HT-29 (cell line): ENCODE measurements at places on chromosomes 5 and 9.

DNA sequence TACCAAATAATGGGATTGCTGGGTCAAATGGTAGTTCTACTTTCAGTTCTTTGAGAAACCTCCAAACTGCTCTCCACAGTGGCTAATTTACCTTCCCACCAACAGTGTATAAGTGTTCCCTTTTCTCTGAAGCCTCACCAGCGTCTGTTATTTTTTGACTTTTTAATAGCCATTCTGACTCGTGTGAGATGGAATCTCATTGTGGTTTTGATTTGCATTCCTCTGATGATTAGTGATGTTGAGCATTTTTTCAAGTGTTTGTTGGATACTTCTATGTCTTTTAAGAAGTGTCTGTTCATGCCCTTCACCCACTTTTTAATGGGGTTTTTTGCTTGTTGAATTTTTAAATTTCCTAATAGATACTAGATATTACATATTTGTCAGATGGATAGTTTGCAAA, 28.4 kb upstream of the SUSD1 start:
- no peak for DNase-seq

DNA sequence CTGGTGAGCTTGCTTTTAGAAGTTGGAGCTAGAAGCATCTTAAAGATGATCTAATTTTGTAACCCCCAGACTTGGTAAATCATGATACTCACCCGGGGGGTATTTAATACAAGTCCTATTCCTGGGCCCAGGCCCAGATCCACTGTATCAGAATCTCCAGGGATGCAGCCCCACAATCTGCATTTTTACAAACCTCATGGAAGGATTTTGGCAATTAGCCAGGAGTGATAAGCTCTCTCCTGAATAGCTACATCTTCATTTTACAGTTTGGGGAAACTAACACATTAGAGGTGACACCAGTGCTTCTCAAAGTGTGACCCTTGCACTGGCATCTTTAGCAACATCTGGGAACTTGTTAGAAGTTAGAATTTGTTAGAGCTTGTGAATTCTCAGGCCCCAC, 31.2 kb upstream of the OTP start:
- DNase-seq, result no peak

- no peak for DNase-seq
These were observed 381.0 kb upstream of the IRX4 start for GRCh38 chr5:2263763-2264162.

- no peak for DNase-seq
These were observed 419.9 kb downstream of the PDE4D start for GRCh38 chr5:59473611-59474010.

DNA sequence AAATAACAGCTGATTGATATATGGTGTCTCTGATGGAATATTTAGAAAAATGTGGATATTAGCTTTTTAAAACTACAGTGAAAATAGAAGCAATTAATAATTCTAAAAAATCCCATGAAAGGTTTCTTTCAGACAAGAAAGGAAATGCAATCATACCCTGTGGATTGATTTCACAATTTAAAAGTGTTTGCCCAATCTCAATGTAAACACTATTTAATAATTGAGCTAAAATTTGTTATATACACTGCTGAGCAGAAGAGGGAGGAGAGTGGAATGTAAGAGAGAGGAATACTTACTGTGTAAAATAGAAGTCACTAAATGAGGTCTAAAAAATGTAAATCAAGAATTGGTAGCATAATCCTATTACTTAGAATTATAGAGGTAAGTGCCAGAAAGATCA, 76.9 kb downstream of the FEM1C start:
- no peak for DNase-seq

GRCh38 chr5:141692919-141693725, 11.1 kb upstream of the ARAP3 start:
- peak; percentile 47 for DNase-seq

DNA sequence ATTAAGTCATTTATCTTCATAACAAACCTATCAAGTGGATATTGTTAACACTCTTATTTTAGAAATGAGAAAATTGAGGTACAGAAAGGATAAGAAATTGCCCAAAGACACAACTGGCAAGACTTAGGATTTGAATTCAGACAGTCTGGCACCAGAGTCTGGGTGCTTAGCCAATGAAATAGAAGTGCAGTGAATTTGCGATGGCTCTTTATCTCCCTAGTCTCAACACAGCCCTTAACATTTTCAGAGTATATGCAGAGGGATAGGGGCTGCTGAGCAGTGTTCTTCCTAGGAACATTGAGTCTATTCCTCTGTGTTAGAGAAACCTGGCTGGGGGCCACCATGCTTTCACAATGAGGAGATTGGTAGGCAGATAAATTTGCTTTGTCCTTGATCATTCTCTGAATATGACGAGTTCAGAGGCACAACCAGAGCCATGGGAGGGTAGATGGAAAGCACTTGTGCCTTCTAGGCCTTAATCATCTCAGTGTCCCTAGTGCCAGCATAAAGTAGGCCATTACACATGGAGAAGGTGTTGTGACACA, 6.1 kb upstream of the FSD1L start:
- no peak for DNase-seq

DNA sequence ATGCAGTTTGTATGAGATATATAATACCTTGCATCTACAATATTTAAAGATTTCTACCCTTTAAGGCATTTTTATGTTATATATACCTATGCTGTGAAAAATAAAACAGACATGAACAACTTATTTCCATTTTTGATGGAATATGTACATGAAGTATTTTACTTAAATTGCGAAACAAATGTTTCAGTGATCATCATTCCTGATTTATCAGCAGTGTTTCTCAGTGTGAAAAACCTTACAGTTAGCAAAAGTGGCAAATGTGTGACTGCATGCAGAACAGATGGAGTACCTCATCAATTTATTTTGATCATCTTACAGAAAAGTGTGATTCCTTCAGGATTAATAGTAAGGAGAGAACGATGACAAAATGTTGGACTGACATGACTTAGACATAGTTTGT, 43.1 kb downstream of the PRR16 start:
- DNase-seq, result no peak

DNA sequence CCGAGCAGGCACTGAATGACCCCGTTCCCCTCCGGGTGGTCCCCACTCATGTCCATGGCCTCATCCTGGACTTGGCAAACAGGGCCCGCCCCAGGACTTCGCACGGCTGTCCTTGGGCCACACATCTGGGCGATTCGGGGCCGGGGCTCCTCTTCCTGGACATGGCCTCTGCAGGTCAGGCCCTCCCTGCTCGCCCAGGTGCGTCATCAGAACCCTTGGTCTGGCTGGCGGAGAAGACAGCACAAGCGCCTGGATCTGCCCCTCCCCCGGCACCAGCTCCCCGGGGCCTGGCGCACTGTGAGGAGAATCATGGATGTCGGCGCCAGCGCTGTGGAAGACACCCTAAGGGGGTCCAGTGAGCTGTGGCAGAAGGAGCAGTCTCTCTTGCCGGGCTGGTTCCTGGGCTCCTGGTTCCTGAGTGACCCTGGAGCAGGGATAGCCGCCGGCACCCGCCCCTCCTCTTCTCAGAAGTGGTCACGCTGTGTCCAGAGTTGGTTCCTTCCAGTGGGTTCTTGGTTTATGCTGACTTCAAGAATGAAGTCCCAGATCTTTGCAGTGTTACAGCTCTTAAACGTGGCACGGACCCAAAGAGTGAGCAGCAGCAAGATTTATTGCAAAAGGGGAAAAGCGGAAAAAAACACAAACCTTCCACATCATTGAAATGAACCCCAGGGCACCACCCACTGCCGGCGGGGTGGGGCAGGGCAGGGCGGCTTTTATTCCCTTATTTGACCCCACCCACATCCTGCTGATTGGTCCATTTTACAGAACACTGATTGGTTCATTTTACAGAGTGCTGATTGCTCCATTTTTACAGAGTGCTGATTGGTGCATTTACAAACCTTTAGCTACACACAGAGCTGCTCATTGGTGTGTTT, 25.9 kb upstream of the SLC12A7 start:
- DNase-seq, result peak; percentile 55

DNA sequence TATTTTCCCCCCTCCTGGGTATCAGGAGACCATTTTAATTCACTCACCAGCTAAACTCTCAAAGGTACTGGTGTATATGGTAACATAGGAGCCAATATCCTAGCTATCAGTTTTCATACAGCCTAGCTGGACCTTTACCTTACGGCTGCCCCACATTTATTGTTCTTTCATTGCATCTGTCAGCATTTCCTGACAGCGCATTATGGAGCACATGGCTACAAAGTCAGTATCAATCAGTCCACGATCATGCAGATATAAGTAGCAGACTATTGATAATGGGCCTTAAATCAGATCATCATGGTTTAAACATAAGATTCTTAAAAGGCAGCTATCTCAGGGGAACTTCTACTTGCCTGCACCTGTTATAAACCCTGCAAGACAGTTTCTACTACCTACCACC, 304.7 kb downstream of the KIAA0825 start:
- DNase-seq, result no peak

DNA sequence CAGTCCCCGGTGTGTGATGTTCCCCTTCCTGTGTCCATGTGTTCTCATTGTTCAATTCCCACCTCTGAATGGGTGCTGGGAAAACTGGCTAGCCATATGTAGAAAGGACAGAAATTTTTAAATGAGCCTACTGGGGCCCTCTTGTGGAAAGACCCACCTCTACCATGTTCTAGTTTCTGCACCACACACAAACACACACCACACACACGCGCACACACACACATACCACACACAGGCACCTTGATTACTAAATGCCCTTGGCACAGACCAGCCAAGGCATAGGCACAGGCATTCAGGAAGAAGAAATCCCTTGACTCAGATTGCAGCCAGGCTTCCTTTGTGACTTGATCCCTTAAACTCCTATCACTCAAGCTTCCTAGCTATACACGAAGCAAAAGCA, 60.5 kb downstream of the SIL1 start:
- peak; percentile 48 for DNase-seq

DNA sequence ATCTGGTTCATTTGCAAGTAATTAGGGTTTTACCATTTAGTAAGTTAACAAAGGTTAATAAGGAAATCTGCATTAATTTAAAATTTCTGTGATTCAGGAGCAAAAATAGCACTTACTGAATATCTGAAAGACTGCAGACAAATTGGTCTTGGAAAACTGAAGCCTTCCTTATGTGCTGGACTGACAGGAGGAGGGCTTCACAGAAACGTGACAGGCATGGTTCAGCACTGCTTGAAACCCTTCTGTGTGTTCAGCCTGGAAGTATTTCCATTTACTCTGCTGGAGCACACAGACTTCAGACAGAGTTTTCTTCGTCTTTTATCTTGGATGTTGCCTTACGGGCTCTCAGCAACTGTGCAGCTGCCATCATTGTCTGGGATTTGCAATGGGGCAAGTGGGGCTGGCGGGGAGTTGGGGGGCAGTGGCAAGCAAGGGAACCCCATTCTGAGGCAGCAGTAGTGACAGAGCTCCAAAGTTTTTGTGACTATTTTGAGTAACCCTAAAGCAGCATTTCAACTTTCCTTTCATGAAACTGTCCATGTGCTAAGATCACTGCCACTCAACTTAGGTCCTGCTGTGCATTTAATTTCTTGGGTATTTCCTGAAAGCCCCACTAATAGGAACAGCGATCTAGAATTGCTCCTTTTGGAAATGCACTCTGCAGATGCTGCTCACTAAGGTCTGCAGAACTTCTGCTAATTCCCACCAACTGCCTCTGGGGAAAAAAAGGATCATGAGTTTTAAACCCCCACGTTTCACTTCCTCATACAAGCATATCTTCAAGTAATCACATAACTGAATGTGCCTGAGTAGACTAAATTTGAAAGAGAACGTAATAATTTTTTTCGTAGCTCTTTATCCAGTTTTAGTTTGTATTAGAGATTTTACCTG, 56.6 kb downstream of the KCNN2 start:
- no peak for DNase-seq

DNA sequence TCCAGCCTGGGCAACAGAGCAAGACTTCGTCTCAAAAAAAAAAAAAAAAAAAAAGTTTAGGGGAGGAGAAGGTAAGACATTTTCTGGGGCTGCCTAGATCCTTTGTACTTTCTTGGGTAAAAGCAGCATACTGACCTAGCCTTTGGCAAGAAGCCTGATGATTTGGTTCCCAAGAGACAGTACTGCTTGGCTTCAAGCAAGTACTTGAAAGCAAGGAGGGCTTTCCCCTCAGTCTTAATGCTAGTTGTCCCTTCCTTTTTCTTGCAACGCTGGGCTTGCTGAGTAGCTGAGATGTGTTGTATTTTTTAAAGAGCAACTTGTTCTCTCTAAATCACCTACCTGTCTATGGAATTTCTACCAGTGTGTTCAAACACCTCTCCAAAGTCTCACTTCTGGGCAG, 76.2 kb downstream of the INSYN2B start:
- DNase-seq, result no peak

- no peak for DNase-seq
These were observed 674.4 kb downstream of the PRR16 start for GRCh38 chr5:121138495-121138907.

DNA sequence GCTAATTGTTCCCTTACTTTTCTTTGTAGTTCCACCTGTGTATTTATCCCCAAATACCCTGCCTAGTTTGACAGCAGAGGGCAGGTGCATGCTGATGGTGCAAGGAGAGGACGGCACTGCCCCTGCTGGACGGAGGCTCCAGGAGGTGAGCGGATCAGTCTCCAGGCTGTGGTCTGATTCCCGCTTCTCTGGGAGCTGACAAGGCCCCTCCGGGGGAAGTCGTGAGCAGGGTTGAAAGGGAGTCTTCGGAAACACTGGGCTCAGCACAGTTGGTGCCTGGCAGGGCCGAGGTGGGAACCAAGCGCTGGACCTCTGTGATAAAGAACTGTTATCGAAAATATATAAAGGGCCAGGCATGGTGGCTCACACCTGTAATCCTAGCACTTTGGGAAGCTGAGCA, 52.9 kb downstream of the RASGEF1C start:
- no peak for DNase-seq

GRCh38 chr5:162091336-162091735, 23.8 kb downstream of the GABRG2 start:
- no peak for DNase-seq

DNA sequence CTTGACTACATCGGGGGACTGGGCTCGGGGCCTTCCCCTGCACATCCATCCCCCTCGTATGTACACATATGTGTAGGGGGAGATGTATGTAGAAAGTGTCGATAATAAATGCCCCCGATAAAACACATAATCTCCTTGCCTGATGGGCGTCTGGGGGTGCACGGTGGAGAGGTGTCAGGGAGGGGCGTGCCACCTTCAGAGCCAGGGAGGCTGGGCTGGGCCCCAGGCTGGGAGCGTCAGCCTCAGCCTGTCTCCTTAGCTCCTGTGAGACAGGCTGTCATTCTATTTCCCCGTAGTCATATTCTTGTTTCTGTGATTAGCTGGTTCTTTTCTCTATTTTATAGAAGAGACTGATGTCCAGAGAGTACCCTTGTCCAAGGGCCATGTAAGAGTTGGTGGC, 4.7 kb upstream of the RXRA start:
- DNase-seq, result no peak

DNA sequence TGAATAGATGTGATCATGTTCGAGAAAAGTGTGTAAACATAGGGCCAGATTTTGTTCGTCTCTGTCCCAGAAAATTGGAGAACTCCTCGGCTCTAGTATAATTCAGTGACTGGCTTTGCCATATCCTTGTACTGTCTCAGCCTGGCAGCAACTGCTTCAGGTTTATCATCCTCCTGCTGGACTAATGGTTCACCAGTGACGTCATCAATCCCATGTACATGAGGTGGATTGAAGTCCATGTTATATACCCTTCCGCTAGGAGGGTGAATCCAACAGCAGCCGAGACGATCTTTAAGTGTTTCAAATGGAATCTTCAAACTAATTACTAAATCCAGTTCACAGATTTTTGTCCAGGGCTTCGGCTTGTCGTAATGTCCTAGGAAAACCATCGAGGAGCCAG, 17.1 kb upstream of the PLPP1 start:
- DNase-seq, result no peak

- DNase-seq, result no peak
These were observed 296.9 kb downstream of the TLE4 start for GRCh38 chr9:79868567-79869189.
